ENCODE measurements at places on chromosomes 5 and 9.

GRCh38 chr9:136614967-136615623, 47.6 kb upstream of the EGFL7 start:
- no peak for DNase-seq

DNA sequence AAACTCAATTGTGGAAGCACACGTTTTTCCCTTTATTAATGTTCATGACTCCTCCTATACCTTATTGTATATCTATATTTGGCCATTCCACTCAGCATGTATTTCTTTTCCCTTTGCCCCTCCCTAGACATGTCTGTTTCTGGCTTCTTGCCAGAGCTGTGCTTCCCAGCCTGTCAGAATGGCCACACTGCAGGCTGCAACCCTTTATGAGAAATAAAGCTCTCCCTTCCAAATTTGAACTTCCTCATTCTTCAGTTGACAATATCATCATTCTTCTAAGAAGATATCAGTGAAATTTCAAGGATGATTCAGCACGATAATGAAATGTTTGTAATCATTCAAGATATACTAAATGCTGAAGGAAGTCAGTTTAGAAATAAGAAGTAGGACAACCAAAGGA, 107.6 kb upstream of the PRSS3 start:
- DNase-seq, result no peak

- no peak for DNase-seq
Measured at GRCh38 chr5:38670878-38671277, 114.4 kb upstream of the LIFR start.

GRCh38 chr9:79015951-79016350, 555.8 kb upstream of the TLE4 start:
- no peak for DNase-seq

- DNase-seq, result no peak
Measured at GRCh38 chr5:175556794-175557193, 78.4 kb downstream of the SFXN1 start.

- no peak for DNase-seq
Measured at GRCh38 chr5:159442206-159442850, 112.0 kb upstream of the IL12B start.

DNA sequence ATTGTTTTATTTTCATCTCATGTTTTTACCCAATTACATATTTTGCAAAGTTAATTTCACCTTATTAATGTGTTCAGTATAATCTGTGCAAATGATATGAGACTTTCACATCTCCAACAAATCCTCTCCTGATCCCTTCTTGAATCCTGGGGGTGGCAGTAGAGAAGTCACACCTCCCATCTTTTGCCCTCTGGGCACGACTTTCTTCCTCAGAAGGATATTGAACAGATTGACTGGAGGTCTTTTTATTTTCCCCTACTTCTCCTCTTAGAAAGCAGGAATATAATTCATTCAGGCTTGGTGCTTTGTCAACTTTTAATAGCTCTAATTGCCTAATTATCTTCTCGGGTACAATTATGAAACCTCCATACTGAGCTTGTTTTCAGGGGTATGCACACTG, 1037.1 kb upstream of the NUDT12 start:
- DNase-seq, result no peak

GRCh38 chr5:138713247-138713646, 40.0 kb upstream of the CTNNA1 start:
- DNase-seq, result no peak

GRCh38 chr5:29061381-29061780, 2023.0 kb upstream of the CDH9 start:
- no peak for DNase-seq

DNA sequence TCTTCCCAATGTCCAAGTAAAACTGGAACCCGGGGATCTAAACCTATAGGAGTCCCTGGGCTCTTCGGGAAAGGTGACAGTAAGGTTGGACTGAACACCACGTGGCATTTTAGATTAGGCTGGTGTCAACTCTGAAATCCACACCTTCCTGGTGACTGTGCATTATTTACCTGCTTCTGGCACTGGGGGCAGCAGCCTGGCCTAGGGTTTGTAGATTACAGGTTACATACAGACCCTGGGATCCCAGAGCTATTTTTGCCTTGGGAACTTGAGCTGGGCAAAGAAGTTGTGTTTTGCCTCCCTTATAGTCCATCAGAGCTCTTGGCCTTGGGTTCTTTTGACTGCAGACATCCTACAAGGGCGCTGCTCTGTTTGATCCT, 173.2 kb downstream of the DAB2IP start:
- no peak for DNase-seq

DNA sequence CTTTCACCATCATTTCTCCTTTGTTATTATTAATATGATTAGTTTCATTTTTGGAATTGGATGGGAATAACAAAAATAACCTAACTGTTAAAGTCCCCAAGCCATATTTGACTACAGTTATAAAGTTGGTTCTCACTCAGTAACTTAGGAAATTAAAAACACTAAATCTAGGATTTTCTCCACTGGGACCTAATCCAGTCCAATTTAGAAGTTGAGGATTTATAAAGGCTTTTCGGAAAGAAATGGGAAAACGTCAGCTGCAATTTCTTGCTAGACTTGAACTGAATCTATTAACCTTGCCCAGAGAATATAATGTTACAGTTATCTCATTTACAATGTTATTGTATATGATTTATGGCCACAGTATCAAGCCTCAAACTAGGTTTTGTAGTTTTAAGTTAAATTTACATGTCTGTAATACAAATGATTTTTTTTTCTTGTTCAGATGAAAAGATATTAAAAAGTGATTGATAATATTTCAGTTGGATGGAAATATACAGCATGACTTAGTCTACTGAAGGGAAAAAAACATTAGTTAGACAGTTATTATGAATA, 524.3 kb upstream of the GRAMD2B start:
- DNase-seq, result no peak

DNA sequence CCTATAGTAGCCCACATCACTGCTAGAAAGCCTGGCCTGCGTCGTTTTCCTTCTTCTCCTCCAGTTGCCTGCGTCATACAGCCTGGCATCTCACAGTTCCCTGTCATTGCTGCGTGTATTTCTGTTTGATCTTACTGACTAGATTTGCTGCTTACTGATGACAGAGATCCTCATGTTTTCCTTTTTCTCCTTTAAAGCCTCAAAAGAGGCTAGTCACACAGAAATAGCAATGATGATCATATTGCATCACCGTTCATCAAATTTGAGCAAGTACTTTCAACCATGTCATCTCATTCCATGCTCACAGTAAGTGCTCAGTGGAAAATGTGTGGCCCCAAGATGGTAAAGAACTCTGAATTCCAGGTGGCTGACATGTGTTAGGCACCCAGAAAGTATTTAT, 76.8 kb downstream of the MVB12B start:
- DNase-seq, result no peak

- DNase-seq, result no peak
Measured at GRCh38 chr5:19555876-19556275, 432.1 kb downstream of the CDH18 start.

DNA sequence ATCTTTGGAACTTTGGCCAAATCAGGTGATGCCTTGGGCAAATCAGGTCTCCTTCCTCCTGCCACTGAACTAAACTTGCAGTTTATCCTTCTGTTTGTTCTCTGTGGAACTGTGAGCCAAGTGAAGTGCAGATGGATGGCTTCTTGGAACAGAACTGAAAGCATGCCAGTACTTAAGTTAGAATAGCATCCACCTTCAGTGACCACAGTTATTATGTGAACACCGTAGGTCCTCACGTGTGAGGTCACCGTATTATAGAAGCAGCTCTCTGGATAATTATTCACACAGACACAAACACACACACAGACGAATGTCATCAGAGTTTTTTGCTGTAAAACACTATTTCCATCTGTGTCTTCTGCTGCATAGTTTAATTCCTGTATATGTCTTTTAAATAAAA, 162.6 kb downstream of the EFNA5 start:
- no peak for DNase-seq

GRCh38 chr5:18036531-18036930, 402.3 kb downstream of the TAF11L14 start:
- no peak for DNase-seq

DNA sequence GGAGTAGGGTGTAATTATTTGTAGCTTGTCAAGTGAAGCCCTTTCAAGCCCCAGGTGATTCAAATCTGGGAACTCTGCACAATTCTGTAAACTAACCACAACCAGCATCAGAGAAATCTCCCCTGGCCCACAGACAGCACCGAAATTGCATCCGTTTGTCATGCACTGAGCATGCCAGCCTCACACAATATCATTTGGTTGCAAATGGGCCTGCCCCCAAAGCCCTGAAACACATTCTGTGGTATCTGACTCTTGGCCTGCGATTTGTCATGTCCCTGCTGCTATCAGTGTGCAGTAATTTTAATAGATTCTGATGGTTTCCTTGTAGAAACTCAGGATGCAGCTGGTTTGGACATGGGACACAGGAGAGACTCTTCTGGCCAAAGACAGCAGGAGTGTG, 35.3 kb downstream of the SNX24 start:
- DNase-seq, result no peak

DNA sequence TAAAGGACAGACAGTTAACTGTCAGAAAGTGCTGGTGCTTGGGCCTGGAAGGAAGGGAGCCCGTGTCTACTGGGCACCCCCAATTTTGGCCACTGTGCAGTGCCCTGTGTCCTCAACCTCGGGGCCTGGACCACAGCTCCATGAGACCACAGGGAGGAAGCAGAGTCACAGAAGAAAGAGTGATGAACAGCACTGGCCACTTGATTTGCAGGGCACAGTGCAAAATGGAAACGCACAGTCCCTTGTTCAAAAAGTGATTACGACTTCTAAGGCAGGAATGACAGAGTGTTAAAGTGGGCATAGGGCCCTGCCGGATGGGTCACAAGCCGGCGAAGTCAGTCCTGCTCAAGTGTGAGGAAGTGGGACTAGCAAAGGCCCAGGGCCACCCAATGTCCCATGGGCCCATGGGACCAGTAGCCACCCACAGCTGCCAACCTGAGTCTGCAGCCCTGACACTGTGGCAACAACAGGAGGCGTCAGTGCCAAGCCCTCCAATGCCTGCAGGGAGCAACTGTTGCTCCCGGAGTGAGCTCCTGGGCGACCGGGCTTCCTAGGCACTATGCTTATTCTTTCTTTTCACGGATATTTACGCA, 85.4 kb downstream of the ADAMTS2 start:
- DNase-seq, result no peak

DNA sequence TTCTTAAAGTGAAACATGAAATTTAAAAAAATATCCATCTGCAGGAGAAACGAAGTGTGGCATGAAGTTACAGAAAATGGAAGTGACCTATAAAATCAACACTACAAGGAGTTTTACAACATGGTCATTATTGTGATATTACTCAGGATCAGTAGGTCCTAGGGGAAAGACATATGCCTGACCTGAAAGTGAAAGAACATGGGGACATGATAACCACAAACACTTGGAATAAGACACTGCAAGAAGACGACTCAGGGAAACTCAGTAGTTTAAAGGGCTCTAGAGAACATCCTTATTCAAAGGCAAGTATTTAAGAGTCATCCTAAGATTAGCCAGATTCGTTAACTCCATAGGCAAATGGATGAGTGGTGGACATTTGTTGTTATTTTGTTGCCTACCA, 19.9 kb upstream of the LPAR1 start:
- no peak for DNase-seq

- no peak for DNase-seq
Measured at GRCh38 chr5:74019923-74020322, 393.9 kb downstream of the ARHGEF28 start.

DNA sequence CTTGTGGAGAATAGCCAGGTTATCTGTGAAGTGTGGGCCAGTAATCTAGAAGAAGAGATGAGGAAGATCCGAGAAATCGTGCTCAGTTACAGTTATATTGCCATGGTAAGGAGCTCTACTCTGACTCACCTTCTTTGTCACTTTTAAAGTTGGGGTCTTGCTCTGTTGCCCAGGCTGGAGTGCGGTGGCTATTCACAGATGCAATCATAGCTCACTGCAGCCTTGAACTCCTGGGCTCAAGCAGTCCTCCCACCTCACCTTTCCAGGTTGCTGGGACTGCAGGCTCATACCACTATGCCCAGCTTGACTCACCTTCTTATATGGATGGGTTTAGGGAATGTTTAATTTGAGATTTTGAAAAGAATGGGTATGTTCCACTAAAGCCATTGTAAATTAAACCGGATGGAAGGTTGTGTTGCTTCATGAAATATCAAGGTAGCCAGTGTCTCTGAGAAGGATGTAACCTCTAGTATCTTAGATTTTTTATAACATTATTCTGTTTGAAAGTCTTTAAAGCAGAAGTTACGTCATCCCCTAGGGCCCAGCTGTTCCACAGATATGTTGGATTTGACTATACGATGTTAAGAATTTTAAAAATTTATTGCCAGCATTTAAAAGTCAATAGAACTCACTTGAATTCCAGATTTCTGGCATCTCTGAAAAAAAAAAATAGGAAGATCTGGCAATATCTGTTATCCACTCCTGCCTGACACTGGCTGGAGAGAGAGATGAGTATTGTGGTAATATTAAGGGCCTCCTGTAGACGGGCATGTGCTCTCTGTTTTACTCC, 5.1 kb downstream of the CNOT8 start:
- DNase-seq, result no peak
